ENCODE measurements at places on chromosomes 3 and 15.

GRCh38 chr15:59299929-59300617, 72.6 kb downstream of the MYO1E start:
- DNase-seq = peak; percentile 11

DNA sequence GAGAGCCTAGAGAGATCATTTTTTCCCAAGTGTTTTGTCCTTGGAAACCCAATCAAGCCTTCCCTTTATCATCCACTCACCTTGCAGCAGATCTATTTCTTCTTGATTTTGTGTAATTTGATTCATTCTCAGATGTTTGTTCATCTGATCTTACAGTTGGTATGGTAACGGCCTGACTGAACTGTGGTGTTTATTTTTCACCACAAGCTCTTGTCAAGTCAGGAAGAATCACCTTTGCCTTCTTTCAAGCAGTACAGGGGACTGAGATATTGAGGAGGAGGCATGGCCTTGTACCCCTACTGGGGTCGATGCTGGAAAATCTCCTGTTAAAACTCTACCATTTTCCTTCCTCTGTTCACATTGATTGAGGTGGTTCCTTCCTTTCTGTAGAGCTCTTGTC, 361.4 kb upstream of the CFAP20DC start:
- DNase-seq = no peak

DNA sequence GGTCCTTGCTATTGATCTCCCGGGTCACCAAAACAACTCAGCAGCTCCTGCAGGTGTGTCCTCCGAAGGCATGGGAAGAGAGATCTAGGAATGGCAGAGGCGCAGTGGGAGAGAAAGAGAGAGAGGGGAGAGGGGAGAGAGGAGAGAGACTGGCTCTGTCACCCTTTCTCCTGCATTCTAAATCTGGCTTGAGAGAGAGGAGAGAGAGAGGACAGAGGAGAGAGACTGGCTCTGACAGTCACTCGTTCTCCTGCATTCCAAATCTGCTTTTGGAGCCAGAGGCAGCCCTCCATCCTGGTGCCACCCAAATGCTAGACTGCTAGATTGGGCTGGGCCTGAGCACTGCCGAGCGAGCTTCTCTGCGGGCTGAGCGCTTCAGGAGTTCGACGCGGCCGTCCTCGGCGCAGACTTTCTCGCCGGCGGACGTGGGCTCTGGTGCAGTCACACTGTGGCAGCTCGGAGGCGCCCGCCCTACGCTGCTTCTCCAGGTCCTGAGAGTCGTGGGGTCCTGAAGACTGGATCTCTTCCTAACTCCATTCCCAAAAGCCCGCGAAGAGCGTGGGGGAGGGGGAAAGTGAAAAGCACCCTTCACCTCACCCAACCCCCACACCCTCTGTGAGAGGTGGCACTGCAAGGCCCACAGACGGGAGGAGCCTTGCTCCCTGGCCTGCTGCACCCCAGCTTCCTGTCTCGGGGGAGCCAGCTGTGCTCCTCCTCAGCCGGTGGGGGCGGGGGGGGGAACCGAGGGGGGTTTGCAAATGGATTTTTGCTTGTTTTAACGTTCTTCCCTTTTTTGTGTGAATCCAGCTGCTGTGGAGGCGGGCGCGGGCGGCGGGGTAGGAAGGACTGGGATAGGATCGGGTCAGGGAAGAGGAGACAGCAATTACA, 222.3 kb downstream of the MEIS2 start:
- DNase-seq = no peak

DNA sequence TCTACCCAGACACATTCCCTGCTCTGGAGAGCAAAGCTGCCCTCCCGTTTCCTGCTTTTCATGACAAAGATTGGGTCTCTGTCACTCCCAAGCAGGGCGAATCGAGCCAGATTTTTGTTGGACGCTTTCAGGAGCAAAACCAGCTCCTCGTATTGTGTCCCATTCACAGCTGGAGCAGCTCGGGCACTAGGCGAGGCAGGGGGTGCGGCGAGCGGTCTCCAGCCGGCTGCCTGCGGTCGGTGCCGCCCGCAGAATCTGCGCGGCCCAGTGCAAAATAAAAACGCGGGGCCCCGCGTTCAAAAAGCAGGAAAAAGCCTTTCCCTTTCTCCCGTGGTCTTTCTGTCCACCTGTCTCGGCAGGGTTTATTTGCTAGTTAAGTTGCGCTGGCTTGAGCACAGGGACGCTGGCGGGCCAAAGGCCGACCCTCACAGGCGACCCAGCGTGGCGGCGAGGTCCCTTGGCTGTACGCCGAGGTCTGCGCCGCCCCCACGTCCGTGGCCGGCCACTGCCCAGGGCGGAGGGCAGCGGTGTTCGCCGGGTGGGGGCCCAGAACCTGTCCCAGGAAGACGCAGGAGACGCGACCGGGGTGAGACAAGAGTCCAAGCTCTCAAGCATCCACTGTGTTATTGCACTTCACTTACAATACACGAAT, 71.2 kb downstream of the CYP19A1 start:
- DNase-seq = no peak

- no peak for DNase-seq
Measured at GRCh38 chr15:61393949-61394348, 164.8 kb upstream of the RORA start.

DNA sequence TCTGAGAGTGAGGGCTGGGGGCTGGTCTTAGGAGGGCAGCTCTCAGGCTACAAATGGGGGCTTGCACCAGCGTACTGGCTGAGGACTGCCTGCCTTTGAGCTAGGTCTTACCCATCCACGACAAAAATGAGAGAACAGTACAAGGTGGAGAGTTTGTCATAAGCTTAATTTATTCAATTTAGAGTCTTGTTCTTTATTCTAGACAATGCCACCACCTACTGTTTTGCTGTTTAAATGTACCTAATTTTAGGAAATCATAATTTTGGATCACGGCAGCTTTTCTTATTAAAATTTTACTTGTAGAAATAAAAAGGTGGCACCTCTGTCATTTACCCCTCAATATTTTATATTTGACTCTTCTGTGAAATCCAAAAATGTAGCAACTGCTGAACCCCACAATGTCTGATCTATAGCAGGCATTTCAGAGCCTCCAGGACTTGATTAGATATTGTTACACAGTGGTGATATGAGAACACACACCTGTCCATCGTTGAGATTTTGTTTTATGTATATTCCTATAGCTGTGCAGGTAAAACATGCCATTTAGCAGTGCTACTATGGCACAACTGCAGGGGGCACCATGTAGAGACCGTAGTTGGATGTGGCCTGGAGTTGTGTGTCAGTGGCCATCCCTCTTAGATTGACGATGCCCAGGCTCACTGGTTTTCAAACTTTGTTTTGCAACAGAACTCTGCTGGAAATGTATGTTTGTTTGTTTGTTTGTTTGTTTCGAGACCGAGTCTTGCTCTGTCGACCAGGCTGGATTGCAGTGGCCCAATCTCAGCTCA, 88.6 kb downstream of the SLCO3A1 start:
- no peak for DNase-seq

DNA sequence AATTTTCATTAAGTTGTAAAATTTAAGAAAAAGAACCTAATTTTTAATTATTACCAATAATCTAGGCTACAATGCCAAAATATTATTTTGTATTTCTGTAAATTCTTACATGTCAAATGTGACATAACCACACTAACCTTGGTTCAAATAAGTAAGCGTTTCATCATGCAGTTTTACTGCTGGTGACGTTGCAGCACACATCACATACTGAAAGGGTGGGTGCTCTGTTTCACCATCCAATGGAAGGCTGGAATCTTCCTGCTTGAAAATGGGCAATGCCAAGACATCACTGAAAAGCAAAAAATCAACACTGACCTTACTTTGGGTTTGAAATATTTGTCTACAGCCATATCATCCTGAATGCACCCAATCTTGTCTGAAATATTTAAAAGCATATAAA, 14.8 kb downstream of the UBP1 start:
- no peak for DNase-seq

All from stimulated activated CD4-positive, alpha-beta T cell treated with anti-CD3 and anti-CD28 coated beads, TNF-alpha, amount 100 ng/mL, for 4 hours (primary cell).